Muscle of back (tissue), 13 donors: ENCODE measurements at places on chromosomes 11 and 22.

- DNase-seq, result no peak
Observed at GRCh38 chr11:86969258-86969657, 14.1 kb upstream of the FZD4 start.

- DNase-seq, result peak; percentile 73
Observed at GRCh38 chr11:69640995-69641581, at the start of gene CCND1. CCND1 (plus strand) TSS chr11:69641156; CDS start chr11:69641314, 158 bp downstream.

GRCh38 chr11:35971841-35972422 is 28.1 kb downstream of the LDLRAD3 start:
- no peak for DNase-seq

- no peak for DNase-seq
Observed at GRCh38 chr11:61657566-61658290, 22.5 kb upstream of the DAGLA start.

- DNase-seq, result no peak
Observed at GRCh38 chr22:46997311-46997970, 235.0 kb downstream of the TBC1D22A start.

- DNase-seq, result peak; percentile 9
Observed at GRCh38 chr11:46489656-46490560, 98.3 kb upstream of the CHRM4 start.
